Cerebellum (tissue), 4 donors: ENCODE measurements at places on chromosomes 1 and 21. TPM values are rescaled to one million over a fixed set of nuclear protein-coding genes. Genes with fewer than 3 reads are reported as not detected.

- DNase-seq, result no peak
These were observed 49.2 kb upstream of the CRB1 start for GRCh38 chr1:197218857-197219256.

GRCh38 chr1:119631433-119632102, 16.5 kb downstream of the ZNF697 start:
- DNase-seq, result peak; percentile 77

Gene MAGI3
- total RNA-seq, result 22.2 TPM

Gene HOOK1
- 17.2 TPM for total RNA-seq

Gene PCNT
- 37.7 TPM for total RNA-seq

DNA sequence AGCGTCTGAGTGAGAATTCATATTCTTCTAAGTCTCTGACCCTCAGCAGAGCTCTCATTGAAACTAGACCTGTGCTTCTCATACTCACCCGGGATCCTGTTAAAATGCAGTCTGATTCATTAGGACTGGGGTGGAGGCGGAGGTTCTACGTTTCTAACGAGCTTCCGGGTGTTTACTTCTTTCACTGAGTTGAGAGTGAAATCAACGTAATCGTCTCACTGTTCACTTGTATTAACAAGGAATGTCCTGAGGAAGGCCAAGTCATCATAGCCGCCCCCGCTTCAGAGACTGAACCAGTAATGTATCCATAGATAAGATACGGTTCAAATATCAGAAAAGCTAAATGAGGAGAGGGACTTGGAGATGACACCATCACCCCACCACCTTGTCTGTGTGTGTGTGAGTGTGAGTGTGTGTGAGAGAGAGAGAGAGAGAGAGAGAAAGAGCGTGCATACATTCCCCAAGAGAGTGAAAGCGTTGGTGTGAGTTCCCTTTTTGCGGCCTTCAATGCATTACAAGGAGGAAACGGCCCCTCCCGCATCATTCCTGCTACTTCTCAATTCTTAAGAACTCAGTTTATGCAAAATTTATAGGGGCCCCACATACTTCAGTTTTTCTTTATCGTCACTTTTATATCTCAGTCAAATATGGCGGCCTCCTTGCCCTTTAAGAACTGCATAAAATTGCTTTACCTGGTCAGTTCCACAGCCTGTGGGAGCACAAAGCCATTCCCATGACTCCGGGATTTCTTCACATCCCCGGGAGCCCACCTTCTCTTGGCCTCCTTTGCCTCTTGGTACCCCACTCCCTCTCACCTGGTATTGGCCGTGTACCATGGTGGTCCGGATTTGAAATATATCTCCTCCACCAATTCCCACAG, 19.8 kb downstream of the KMO start:
- no peak for DNase-seq

- DNase-seq, result no peak
These were observed 9.0 kb upstream of the FAM131C start for GRCh38 chr1:16082283-16083038.

- no peak for DNase-seq
These were observed 122.7 kb downstream of the TGFBR3 start for GRCh38 chr1:91763252-91763651.
